IPS DF 6.9 (cell line): ENCODE measurements at places on chromosomes 1 and 21.
A peak's percentile ranks its signal among the peaks of the same experiment; 100 is the strongest.

DNA sequence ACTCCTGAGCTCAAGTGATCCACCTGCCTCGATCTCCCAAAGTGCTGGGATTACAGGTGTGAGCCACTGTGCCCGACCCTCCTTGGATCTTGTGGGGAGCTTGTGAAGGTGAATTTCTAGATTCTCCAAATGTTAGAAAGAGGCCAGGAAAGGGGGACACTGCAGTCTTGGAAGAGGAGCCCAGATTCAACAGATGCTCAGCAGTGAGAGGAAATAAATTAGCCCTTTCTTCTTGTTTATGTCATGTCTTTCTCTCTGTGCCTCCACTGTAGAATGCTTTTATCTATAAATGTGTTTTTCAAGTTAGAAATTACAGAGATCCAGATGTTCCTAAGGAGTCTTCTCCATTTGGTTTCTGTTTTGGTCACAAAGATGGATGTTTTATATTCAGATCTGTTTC lies 346.6 kb upstream of the KAZN start:
- no peak overlapping the region for H3K4me3 ChIP-seq
- H3K27ac ChIP-seq = no peak overlapping the region
- no peak for DNase-seq
- H3K4me1 ChIP-seq = no peaks in the 10 kb centered on the region
- no peaks in the 10 kb centered on the region for H3K36me3 ChIP-seq
- no peaks in the 10 kb centered on the region for H3K27me3 ChIP-seq

- no peaks in the 10 kb centered on the region for H3K36me3 ChIP-seq
- H3K27me3 ChIP-seq = no peaks in the 10 kb centered on the region
- no peak for DNase-seq
These were observed 14.4 kb downstream of the PHLDA3 start for GRCh38 chr1:201454608-201455007.

DNA sequence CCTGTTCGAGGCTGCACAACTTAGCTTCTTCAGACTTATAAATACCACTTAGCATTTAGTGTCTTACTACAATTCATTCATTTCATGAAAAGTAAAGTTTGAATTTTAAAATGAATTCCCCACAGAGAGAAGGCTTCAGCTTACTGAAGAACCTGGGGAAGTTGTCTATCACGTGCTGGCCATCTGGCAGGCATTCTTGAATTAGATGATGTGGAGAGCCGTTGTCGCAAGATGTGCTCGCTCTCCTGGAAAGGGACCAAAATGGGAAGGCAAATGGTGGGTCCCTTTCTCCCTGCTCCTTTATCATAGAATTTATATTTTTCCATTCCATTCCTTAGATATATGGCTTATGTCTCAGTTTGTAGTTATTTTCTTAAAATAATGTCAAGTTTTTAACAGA lies 90.5 kb downstream of the CD247 start:
- H3K4me1 ChIP-seq = peaks cover 22% of the 10 kb centered on the region
- no peaks in the 10 kb centered on the region for H3K36me3 ChIP-seq
- H3K27ac ChIP-seq = no peak overlapping the region
- no peak overlapping the region for H3K4me3 ChIP-seq
- H3K27me3 ChIP-seq = no peaks in the 10 kb centered on the region

- no peak overlapping the region for H3K4me3 ChIP-seq
- no peaks in the 10 kb centered on the region for H3K4me1 ChIP-seq
- no peak overlapping the region for H3K27ac ChIP-seq
These were observed 73.5 kb downstream of the EPS15 start for GRCh38 chr1:51445351-51446090.

- no peaks in the 10 kb centered on the region for H3K36me3 ChIP-seq
- no peaks in the 10 kb centered on the region for H3K4me1 ChIP-seq
- H3K27ac ChIP-seq = no peak overlapping the region
- no peak overlapping the region for H3K4me3 ChIP-seq
- DNase-seq = no peak
- H3K27me3 ChIP-seq = no peaks in the 10 kb centered on the region
These were observed 566.0 kb downstream of the ADGRL2 start for GRCh38 chr1:82366689-82367088.

DNA sequence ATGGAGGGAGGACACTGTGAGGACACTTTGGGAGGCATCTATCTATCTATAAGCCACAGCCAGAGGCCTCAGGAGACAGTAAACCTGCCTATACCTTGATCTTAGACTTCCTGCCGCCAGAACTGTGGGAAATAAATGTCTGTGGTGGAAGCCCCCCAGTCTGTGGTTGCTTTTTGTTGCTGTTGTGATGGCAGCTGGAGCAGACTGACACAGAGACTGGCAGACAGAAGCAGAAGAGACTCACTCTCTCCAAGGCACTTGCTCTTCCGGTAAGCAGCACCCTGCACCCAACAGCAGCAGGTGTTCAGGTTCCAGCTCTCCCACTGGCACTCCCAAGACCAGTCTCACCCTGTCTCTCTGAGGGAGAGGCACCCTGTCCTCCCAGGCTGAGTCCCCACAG lies 297.6 kb downstream of the TTLL7 start:
- H3K27ac ChIP-seq = no peak overlapping the region
- no peaks in the 10 kb centered on the region for H3K36me3 ChIP-seq
- H3K27me3 ChIP-seq = no peaks in the 10 kb centered on the region; the same call in 1 of the 2 replicates
- no peak for DNase-seq
- no peak overlapping the region for H3K4me3 ChIP-seq
- no peaks in the 10 kb centered on the region; the same call in 1 of the 2 replicates for H3K4me1 ChIP-seq

DNA sequence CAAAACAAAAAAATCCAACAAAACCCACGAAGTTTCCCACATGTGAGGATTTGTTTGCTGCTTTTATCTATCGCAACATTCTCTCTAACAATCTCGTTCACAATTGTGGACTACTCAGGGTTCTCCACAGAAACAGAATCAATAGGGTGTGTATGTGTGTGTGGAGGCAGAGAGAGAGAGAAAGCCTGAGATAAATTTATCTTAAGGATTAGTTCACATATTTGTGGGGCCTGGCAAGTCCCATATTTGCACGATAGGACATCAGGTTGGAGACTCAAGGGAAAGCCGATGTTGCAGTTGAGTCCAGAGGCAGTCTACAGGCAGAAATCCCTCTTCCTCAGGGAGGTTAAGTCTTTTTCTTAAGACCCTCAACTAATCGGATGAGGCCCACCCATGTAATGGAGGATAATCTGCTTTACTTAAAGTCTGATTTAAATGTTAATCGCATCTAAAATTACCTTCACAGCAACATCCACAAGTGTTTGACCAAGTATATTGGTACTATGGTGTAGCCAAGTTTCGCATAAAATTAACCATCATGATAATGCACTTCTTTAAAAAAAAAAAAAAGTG lies 31.7 kb downstream of the ADAMTS1 start:
- no peak overlapping the region for H3K4me3 ChIP-seq
- H3K36me3 ChIP-seq = no peaks in the 10 kb centered on the region
- no peak overlapping the region for H3K27ac ChIP-seq
- no peaks in the 10 kb centered on the region for H3K27me3 ChIP-seq
- H3K4me1 ChIP-seq = no peaks in the 10 kb centered on the region

DNA sequence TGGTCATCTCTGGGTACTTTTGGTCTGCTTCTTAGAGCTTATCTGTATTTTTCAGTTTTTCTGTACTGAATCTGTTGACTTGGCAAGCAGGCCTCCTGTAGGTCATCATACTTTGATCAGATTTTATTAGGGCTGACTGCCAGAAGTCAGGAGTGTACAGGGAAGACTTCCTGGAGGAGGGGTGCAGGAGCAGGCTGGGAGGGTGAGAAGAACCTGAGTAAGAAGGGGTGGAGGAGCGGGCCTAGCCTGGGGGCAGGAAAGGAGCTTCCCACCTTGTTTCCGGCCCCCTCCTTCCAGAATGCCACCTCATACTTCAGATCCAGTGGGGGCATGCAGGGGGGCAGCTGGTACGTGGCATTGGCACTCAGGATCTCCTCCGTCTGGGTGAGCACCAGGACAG lies 18.3 kb upstream of the IL22RA1 start:
- no peak overlapping the region for H3K27ac ChIP-seq
- no peak for DNase-seq
- no peaks in the 10 kb centered on the region for H3K27me3 ChIP-seq
- peaks cover 10% of the 10 kb centered on the region for H3K36me3 ChIP-seq

GRCh38 chr21:38440746-38441145 lies 57.5 kb downstream of the ERG start:
- no peaks in the 10 kb centered on the region for H3K4me1 ChIP-seq
- no peaks in the 10 kb centered on the region for H3K36me3 ChIP-seq
- DNase-seq = no peak
- no peak overlapping the region for H3K27ac ChIP-seq

DNA sequence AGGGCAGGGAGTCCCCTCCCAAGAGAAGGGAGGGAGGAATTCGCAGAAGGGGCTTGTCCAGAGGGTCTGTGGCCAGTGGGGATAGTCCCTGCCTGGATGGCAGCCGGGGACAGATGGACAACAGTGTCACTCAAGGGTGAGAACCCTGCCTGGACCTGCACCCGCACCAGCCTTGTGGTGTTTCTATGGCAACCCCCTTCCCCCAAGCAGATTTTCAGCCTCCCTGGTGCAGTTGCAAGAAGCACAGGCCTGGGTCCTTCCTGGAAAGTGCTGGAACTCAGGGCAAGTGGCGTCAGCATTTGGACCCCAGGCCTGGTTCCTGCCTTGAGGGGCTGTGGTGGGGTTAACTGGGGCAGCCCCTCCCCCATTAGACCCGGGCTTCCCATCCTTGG lies 83.8 kb upstream of the ACTL8 start:
- peaks cover 3% of the 10 kb centered on the region for H3K4me1 ChIP-seq
- DNase-seq = no peak
- H3K36me3 ChIP-seq = peaks cover 7% of the 10 kb centered on the region; the same call in 1 of the 2 replicates
- no peaks in the 10 kb centered on the region for H3K27me3 ChIP-seq
- no peak overlapping the region for H3K4me3 ChIP-seq
- H3K27ac ChIP-seq = no peak overlapping the region

DNA sequence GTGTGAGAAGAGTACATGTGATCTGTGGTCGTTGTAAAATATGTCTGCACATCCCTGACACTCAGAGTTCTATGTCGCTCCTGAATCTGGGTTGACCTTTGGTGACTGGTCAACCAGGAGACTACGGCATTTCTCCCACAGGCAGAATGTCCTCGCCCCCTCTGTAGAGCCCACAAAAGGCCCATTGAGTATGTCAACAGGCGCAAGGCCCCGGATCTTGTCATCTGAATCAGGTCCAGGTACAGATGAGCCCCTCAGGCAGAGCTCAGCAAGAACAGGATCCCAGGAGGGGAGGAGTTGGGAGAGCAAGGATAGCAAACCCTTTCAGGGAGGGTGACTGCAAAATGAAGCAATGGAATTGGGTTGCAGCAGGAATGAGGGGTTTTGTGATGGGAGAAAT lies 126.5 kb downstream of the MATN1 start:
- H3K36me3 ChIP-seq = no peaks in the 10 kb centered on the region
- no peak overlapping the region for H3K27ac ChIP-seq
- no peak for DNase-seq
- H3K4me3 ChIP-seq = no peak overlapping the region
- no peaks in the 10 kb centered on the region for H3K4me1 ChIP-seq

DNA sequence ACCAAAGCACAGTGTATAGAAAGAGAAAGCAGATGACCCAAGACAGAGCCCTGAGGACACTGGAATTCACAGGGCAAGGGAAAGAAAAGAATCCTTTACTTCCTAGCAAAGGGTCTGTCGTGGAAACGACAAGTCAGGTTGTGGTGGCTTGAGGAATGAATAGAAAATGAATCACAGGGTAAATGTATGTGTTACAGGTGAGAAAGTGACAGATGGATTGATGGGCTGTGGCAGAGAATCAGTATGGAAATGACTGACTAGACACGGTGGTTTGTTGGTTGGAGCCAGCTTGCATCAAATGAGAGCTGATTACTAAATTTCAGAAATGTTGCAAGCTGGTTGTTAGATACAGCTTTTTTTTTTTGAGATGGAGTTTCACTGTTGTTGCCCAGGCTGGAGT lies 46.9 kb downstream of the PTP4A2 start:
- no peaks in the 10 kb centered on the region for H3K36me3 ChIP-seq
- H3K4me3 ChIP-seq = no peak overlapping the region
- H3K27ac ChIP-seq = no peak overlapping the region
- no peaks in the 10 kb centered on the region for H3K27me3 ChIP-seq
- no peaks in the 10 kb centered on the region for H3K4me1 ChIP-seq
- no peak for DNase-seq

GRCh38 chr1:113904293-113904673 lies 316 bp downstream of the AP4B1 start:
- H3K4me1 ChIP-seq = no peaks in the 10 kb centered on the region
- no peaks in the 10 kb centered on the region; the same call in 1 of the 2 replicates for H3K36me3 ChIP-seq
- peak overlapping the region; percentile 69; the same call in 1 of the 2 replicates for H3K4me3 ChIP-seq
- H3K27ac ChIP-seq = no peak overlapping the region

GRCh38 chr1:151953409-151954094 lies 40.1 kb downstream of the S100A10 start:
- no peaks in the 10 kb centered on the region for H3K4me1 ChIP-seq
- H3K27me3 ChIP-seq = no peaks in the 10 kb centered on the region
- H3K4me3 ChIP-seq = no peak overlapping the region
- DNase-seq = no peak
- no peak overlapping the region for H3K27ac ChIP-seq

DNA sequence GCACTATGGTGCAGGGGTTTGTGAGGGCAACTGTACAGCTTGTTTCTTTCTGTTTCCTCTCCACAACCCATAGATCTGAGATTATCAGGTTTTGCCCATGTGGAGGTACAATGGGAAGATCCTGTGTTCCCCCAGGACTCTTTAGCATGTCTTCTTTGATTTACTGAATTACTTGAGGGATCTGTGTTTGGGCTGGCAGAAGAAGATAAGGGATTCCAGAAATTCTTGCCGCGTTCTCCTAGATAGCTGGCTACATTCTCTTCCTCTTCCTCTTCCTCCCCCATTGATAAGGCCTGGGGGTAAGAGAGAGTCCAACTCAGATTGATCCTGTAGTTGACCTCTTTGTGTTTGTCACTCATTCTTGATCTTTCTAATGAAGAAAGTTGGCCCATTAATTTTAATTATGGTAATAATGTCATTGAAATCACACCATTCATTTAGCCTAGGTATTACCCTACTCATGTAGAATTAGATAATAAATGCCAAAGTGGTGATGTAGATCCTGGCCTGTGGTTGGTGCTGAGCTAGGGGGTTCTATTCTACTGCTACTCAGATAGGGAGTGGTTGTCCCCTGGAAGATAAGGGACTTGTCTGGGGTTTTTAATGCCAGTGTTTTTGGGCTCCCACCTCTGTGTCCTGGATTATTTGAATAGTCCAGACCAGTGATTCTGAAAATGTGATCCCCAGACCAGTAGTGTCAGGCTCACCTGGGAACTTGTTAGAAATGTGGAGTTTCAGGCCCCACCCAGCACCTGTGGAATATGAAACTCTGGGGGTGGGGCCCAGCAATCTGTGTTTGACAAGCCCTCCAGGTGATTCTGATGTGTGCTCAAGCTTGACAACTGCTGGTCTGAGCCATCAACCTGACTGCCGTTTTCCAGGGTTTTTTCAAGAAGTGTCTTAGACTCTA lies 122.2 kb downstream of the NOS1AP start:
- H3K36me3 ChIP-seq = no peaks in the 10 kb centered on the region
- H3K4me1 ChIP-seq = peaks cover 2% of the 10 kb centered on the region; the same call in 1 of the 2 replicates
- H3K27ac ChIP-seq = no peak overlapping the region
- no peak for DNase-seq
- H3K27me3 ChIP-seq = no peaks in the 10 kb centered on the region

DNA sequence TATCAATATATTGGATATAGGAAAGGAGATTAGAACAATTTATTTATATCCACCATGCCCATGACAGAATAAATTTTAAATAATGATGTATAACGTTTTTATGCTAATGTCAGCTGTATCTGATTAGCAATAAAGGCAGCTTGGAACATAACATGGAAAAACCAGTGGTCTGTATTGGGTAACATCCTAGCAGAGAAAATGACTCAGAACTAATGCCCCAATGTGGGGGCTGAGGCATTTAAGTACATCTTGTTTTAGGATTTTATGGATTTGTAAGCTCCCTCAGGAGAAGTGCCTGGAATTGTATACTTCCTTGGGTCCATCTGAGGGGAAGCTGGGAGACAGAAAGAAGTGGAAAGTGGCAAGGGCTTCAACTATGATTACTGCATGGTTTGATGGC lies 82.3 kb downstream of the HMCN1 start:
- DNase-seq = no peak
- H3K27me3 ChIP-seq = no peaks in the 10 kb centered on the region
- no peak overlapping the region for H3K27ac ChIP-seq
- H3K4me3 ChIP-seq = no peak overlapping the region
- no peaks in the 10 kb centered on the region for H3K36me3 ChIP-seq
